ENCODE measurements at places on chromosomes 5 and 9.

DNA sequence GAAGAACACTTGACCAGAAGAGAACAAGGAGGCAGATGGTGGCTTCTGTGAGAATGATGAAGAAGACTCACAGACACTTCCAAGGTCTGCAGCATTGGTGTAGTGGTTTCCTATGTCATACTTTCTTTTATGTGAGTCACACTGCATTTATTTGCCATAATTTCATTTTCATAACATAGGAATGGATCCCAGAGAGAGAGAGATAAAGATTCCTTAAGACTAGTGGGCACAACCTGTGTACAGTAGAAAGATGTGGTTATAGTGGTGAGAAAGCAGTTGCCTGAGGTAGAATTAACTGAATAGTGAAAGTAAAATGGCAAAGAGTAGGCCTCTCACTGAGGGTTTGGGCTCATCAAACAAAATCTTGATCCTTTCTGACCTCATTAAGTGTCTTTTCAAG is 7.6 kb upstream of the CCDC152 start:
- DNase-seq: no peak

DNA sequence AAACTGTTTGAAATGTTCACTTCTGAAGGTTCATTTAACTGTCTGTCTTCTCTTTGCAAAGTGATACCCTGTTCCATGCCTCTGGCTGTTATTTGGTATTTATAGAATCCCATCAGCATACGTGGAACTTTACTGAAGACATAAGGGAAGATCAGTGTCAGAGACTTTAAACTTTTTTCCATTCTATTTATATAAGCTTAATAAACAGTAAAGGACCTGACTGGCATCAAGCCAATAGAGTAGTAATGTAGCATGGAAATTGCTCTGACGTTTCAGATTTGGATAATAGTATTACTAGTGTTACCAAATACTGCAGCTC is 94.9 kb upstream of the MINAR2 start:
- no peak for DNase-seq

DNA sequence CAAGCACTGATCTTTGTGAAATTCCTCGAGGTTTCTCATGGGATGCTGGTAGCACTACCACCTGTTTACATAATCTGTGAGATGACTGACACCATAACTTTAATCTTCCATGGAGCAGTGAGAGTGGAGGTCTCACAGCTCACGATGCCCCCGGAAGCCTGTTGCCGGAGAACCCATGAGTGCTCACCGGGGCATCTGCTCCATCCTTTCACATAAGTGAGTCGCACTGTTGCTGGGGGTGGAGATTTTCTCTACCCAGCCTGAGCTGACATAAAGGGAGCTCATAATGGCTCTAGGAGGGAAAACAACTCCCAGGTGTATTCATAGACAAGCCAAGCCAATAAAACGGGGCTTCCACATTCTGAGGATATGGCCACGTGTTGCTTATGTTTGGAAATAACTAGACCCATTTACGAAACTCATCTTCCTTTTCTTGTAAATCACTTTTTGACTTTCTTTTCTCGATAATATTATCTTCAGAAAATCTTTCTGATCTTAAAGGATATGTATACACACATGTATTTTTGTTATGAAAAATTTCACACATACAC is 11.2 kb upstream of the GFPT2 start:
- no peak for DNase-seq

DNA sequence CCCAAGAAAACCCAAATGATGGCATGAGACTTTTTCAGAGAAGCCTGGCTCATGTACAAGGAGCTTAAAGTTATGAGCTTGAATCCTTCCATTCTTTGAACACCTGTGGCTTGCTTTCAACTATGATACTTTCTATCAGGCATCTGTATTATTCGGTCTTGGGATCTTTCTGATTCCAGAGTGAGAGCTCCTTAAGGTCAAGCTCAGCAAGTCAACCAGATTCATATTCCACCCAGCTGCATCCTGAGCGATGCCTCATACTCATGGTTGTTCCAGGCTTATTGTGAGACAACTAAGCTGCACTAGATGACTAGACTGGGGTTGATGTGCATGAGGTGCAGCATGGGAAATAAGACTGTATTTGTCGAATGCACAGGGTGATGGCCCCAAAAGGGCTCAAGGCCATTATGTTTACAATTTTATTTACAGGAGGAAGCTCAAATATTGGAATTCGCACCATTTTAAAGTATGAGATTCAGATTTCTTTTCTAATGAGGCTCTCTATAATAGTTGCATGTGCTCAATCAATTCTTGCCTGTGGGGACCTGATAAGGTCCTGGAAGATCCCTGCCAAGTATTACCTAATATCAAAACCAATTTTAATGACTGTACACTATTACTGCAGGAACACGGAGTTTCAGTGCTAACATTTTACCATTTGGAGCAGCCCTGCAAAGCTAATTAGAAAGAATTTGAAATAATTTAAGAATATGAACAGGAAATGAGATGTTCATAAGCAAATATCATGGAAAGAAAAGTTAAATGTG is 453.8 kb downstream of the SEMA5A start:
- DNase-seq: no peak

- DNase-seq: no peak
Observed at GRCh38 chr5:73981704-73982103, 355.7 kb downstream of the ARHGEF28 start.

DNA sequence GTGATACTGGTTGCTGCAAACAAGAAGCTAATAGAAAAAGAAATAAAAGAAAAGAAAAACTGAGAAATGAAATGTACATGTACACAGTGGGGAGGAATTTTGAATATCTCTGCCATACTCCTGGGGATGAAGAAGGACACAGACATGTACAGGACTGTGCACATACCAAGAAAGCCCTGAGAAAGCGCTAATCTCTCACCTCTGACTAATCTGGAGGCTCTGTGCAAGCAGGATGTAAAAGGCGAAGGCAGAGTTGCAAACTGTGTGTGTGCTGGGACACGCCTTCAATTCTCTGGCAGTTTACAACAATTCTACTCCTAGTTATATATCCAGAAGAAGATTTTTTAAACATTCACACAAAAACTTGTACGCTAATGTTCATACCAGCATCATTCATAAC is 211.4 kb downstream of the KIAA0825 start:
- DNase-seq: no peak

GRCh38 chr5:151126199-151126645 is 31.4 kb downstream of the ANXA6 start:
- DNase-seq: peak; percentile 25

GRCh38 chr5:133867341-133867740 is 101.1 kb downstream of the C5orf15 start:
- DNase-seq: no peak

- DNase-seq: no peak
Observed at GRCh38 chr5:90056911-90057705, 352.4 kb downstream of the CETN3 start.

DNA sequence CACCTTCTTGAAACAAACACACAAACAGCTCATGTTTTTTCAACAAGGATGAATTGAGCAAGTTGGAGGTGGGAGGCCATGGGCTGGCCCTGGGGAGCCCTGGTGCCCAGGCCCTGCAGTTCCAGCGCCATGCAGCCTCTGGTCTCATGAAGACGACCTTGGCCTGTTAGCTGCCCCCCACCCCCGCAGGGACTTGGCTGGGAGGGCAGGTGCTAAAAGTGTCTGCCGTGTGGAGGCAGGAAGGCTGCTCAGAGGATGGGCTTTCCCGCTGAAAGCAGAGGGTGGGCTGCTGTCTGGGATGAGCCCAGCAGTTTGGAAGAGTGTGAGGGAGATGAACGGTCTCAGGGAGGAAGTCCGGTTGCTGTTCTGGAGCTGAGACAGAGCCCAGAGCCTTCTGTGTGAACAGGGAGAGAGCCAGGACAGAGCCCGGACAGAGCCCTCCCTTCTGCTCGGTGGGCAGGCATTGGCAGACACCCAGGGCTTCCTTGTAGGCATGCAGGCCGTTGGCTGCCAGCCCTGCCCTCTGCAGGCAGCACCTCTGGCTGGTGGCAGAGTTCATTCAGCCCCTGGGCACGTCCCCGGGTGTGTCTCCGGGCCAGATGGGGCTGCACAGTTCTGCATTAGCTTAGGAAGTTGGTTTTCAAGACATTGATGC is 18.7 kb downstream of the ROPN1L start:
- DNase-seq: no peak

DNA sequence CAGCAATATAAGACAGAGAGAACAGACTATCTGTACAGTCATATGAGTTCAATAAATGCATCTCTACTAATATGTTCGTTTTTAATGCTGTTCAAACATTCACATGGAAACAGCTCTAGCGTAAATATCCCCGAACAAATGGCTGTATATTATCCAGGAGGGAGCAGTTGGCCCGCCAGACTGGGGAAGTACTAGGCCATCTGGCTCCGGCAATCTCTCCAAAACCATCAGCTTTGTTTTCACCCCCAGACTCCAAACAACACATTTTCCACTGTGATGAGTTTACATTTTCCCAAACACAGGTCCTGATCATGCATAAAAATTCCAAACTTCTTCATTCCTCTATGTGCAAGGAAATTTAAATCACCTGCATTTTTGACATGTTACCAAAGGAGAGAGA is 8.7 kb downstream of the EBF1 start:
- DNase-seq: no peak

DNA sequence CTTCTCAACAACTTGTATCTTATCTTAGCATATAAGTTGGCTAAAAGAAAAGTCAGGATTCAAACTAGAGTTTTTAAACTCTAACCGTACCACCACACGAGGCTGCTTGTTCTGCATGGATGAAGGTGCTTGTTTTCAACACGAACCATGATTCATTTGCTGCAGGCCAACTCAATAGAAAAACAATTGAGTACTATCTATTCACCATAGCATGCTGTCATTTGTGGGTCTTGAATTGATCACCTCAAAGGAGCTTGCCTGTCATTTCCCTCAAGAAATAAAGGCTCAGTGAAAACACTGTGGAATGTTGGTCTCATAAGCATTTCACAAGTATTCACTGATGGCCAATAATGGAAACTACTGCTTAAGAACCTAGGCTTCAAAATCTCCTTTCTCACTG is 21.0 kb upstream of the GRIA1 start:
- DNase-seq: no peak

DNA sequence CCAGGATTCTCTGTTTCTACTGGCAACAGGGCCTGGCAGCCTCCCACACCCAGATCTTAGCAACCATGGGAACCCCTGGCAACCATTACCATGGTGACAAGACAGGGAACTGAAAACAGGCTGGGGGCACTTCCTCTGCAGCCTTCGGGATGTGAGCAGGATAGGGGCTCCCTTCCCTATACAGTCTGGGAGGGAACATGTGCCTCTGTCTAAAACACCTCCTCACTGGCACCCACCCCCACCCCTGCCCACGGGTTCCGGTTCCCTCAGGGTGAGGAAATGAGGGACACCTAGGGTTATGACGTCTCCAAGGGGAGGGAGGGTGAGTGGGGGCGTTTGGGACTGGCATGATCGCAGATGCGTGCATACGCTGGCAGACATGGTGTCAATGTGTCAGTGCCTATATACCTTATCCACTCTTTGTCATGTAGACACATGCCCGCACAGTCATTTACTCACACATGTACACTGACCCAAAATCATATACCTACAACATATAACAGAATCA is 3.0 kb upstream of the DNAJB5 start:
- DNase-seq: no peak

DNA sequence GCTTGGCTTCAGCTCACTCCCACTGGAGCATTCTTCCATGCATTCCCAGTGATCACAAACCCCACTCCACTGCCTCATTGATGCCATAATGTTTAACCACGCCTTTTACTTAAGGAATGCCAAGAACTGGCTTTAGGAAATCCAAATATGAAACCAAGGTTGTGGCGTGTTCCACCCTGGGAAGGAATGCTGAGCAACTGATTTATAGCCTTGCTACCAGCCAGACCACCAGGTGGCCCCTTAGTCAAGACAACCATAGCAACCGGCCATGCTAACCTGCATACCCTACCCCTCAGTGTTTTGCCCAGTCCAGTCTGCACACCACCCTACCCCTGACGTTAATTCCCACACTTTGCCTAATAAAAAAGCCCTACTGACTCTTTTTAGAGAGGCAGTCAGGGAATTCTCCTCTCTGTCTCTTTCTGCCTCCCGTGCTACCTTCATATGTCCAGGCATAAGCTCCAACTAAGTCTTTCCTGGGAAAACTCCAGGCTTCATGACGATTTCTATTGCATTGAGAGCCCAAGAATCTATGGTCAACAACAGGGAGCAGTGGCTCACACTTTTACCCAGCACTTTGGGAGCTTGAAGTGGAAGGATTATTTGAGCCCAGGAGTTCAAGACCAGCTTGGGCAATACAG is 27.0 kb upstream of the PRRC2B start:
- no peak for DNase-seq

DNA sequence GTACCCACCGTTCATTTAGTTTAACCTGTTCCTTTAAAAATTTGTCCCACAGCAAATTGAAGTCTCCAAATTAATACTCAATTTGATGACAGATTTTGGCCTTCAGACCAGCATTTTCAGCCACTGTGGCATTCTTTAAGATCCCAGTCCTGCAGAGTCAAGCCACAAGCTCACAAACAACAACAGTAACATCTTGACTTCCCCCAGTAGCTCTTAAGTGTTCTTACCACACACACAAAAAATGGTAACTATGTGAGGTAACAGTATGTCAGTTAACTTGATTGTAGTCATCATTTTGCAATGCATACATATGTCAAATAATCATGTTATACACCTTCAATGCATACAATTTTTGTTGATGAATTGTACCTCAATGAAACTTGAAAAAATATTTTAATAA is 247.9 kb downstream of the LURAP1L start:
- DNase-seq: no peak

DNA sequence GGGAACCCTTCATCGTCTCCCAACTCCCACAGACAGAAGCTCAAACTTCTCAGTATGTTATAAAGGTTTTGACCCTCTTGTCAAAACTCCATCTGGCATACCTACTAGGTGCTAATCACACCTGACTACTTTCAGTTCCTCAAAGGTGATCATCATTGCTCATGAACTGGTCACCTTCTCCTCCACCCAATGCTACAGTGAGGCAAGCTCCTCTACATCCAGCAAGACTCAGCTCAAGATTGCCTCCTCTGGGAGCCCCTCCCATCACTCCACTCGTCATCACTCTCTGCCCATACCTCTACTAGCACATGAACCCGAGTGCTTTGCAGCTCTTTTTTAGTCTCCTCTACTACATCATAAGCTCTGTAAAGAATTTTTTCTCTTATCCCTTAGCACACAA is 102.4 kb downstream of the LPAR1 start:
- DNase-seq: no peak

GRCh38 chr5:109951348-109951747 is 261.6 kb downstream of the MAN2A1 start:
- no peak for DNase-seq

GRCh38 chr5:125896368-125896767 is 526.8 kb upstream of the GRAMD2B start:
- no peak for DNase-seq

- no peak for DNase-seq
Observed at GRCh38 chr5:96871027-96871399, 5.3 kb upstream of the ERAP2 start.

- no peak for DNase-seq
Observed at GRCh38 chr9:121944711-121945191, 148.4 kb downstream of the TTLL11 start.

- DNase-seq: no peak
Observed at GRCh38 chr9:106880863-106881262, 17.9 kb downstream of the ZNF462 start.

GRCh38 chr9:16572005-16572734 is 298.3 kb downstream of the BNC2 start:
- no peak for DNase-seq
